ENCODE measurements at places on chromosomes 6 and 20.

GRCh38 chr6:168032005-168032760 lies 34.7 kb downstream of the KIF25 start:
- no peak for DNase-seq

DNA sequence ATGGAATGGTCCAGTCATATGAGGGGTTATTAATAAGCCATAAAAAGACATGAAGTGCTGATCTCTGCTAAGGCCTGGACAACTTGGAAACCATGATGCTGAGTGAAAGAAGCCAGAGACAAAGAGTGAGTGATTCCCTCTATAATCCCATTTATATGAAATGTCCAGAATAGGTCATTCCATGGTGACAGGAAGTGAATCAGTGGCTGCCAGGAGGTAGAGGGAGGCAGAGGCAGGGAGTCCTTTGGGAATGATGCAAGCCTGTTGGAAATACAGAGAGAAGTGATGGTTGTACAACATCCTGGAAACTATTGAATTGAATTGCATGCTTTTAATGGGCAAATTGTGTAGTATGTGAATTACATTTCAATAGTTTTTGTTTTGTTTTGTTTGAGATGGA lies 26.4 kb downstream of the ANKRD60 start:
- no peak for DNase-seq

GRCh38 chr20:1711826-1712601 lies 54.4 kb upstream of the SIRPG start:
- DNase-seq = no peak

GRCh38 chr6:132128424-132128823 lies 177.3 kb upstream of the CCN2 start:
- no peak for DNase-seq

DNA sequence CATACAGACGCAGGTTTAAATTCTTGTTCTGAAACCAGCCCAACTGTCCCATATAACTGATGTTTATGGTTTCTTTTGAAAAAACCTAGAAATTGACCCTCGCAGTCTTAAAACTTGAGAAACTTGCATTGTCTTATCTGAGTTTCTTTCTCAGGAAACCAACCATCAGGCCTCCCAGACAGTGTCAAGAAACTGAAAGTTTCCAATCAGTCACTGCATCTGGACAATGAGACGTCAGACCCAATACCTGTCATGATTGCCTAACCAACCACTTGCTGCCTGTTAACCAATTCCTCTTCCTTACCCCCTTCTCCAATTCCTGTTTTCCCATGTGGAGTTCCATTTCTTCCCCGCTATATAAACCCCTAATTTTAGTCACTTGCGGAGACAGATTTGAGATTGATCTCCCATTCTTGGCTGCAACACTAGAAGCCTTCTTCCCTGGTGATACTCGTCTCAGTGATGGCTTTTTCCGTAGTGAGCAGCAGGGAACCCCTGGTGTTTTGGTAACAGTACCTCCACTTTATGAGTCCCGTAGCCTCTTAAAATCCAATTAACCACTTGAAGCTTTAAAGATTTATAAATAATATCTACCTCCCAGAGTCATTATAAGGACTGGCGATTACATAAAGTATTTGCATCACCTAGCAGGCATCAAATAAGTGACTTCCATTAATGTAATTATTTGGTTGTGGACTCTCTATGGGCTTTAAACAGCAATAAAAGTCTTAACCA lies 49.3 kb downstream of the GPR63 start:
- no peak for DNase-seq

DNA sequence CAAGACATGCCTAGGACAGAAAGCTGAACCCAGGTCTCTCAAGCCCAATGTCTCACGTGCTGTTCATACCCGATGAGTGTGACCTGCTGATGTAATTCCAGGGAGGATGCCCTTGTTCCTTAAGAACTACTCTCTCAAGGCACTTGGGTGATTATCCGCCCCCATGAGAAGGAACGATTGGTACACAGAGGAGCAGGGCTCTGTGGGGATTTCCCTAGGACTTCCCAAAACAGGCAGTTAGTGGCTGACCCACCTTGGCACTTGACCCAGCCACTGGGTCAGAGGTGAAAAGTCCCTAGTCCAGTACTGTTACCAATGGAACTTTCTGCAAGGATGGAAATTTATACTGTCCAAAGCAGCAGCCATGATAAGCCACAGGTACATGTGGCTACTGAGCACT lies 9.2 kb upstream of the BPIFB6 start:
- DNase-seq = no peak

DNA sequence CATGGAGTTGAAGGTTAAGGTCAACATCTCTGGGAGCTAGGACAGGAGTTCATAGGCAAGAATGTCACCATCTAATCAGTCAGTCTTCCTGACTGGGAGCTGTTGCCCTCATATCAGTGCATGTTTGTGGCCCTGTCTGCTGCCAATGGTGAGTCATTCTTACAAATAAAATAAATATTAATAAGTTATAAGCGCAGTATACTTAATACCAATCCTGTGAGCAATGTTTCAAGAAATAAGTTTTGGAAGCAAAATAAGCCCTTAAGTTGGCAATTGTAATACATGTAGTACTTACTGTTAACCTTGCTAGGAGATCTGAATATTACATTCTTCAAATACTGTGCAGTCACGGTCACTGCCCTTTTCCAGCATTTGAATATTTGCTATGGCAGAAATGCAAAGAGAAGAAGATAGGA lies 20.2 kb upstream of the MDGA1 start:
- no peak for DNase-seq

GRCh38 chr6:152372945-152373344 lies 264.2 kb downstream of the SYNE1 start:
- no peak for DNase-seq

- DNase-seq = no peak
Measured at GRCh38 chr6:101853231-101854085, 459.9 kb downstream of the GRIK2 start.

- peak; percentile 32 for DNase-seq
Measured at GRCh38 chr6:16704401-16705045, 56.7 kb downstream of the ATXN1 start.

DNA sequence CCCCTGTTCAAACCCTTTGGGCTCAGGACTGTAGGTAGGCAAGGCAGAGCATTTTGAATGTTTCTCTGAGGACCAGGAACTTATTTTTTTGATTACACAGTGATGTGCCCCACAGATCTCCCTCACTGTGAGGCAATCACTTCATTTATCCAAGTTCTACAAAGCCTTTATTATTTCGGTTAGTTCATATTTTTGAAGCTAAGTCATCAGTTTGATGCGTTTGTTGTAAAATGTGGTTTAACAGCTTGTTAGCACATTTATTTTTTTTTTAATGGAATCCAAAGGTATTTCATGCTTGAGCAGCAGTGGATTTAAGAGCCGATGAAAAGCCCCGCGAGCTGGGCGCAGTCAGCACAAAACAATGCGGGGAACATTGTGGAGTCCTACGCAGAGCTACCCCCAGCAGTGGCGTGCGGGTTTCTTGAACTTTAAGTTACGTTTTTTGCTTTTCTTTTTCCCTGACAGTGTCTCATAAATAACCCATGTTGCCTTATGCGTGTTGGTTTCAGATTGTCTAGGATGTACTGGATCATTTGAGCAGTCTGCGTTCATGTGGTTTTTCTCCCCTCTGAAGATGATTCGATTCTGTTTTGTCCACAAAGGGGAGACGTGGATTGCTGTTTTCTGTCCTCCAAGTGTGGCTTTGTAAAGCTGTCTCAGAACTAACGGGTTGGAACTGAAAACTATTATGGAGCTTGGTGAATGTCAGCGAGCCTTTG lies 233.6 kb upstream of the BMP2 start:
- no peak for DNase-seq

DNA sequence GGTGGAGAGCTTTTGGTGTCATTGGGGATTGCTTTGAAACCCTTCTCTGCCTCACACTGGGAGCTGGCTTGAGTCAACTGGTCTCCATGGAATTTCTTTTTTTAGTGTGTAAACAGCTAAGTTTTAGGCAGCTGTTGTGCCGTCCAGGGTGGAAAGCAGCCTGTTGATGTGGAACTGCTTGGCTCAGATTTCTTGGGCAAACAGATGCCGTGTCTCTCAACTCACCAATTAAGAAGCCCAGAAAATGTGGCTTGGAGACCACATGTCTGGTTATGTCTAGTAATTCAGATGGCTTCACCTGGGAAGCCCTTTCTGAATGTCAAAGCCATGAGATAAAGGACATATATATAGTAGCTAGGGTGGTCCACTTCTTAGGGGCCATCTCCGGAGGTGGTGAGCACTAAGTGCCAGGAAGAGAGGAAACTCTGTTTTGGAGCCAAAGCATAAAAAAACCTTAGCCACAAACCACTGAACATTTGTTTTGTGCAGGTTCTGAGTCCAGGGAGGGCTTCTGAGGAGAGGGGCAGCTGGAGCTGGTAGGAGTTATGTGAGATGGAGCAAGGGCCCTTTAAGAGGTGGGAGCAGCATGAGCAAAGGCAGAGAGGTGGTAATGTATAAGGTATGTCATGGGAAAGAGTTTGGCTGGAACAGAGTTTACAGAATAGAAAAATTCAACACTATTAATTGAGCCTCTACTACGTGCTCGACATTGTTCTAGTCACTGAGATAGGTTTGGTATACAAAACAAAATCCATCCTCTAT lies 31.2 kb downstream of the SRSF3 start:
- DNase-seq = no peak

GRCh38 chr6:20246125-20246524 lies 33.9 kb upstream of the MBOAT1 start:
- no peak for DNase-seq

DNA sequence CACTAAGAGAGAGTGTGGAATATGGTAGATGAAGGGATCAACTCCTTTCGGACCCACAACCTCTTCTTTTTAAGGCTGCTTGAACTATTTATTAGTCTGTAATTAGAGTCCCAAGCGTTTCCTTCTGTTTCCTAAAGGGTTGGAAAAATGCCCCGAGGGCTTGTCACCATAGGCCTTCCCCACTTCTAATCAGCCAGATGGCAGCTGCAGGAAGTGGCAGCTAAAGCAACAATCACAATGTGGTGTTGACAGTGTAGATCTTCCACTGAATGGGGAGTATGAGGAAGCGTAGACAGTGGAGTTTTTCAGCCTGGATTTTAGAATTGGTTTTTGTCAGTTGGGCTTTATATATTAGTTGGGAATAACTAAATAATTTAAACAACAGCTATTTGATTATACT lies 40.6 kb downstream of the SLC35D3 start:
- no peak for DNase-seq

- DNase-seq = no peak
Measured at GRCh38 chr6:64998204-64998603, 708.8 kb downstream of the EYS start.

- no peak for DNase-seq
Measured at GRCh38 chr6:34554291-34555006, 1.7 kb downstream of the SPDEF start.

DNA sequence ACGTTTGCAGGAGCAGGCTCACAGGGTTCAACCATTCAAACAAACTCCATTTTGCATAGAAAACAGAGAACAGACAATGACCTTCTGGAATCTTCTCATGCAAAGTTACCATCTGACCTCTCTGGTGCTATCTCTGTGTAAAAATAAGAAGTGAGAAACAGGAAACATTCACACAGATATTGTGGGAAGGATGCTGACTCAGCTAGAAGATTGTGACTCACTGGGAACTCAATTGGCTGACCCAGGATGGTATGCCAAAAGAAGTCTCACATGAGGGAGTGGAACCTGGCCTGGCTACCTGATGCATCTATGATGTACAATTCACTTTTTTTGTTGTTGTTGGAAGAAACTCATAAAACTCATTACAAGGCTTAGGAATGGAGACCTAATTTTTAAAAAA lies 61.1 kb upstream of the TBX18 start:
- DNase-seq = no peak

DNA sequence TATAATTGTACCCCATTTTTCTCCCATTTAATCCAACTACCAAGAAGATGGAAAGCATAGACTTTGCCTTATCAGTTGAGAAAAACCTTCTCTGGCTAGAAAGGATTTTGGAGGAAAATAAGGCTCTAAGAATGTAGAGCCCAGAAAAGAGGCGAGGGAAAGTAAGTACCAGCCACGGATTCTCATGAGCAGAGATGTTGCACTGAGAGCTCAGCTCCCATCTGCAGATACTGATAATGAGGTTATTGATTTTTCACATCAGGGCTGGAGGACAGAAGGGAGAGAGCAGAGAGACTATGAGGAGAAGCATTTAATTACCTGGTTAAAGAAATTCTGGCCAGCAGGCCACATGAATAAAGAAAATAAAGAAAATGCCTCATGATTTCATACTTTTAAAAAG lies 104.4 kb upstream of the FAM184A start:
- DNase-seq = no peak

- DNase-seq = no peak
Measured at GRCh38 chr6:133542056-133542821, 301.1 kb downstream of the EYA4 start.

DNA sequence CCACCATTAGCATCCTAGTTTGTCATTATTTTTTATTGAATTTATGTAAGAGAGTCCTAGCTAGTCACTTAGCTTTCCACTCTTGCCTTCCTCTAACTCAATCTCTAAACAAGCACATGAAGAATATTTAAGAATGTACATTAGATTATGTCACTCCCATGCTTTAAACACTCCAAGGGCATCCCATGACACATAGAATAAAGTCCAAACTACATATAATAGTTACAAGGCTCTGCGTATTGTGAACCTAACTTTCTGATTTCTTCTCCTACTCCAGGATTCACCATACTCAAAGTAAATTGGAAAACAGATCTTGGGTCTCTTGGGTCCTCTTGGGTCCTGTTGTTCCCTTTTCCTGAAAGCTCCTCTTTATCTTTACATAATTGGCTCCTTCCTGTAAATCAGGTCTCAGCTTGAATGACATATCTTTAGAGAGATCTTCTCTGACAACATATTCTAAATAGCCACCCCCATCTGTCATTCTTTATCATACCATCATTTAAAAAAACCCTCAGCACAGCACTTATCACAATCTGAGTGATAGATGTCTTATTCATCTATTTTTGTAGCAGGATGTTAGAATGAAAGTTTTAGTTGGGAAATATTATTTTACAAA lies 1042.4 kb upstream of the FLRT3 start:
- no peak for DNase-seq

DNA sequence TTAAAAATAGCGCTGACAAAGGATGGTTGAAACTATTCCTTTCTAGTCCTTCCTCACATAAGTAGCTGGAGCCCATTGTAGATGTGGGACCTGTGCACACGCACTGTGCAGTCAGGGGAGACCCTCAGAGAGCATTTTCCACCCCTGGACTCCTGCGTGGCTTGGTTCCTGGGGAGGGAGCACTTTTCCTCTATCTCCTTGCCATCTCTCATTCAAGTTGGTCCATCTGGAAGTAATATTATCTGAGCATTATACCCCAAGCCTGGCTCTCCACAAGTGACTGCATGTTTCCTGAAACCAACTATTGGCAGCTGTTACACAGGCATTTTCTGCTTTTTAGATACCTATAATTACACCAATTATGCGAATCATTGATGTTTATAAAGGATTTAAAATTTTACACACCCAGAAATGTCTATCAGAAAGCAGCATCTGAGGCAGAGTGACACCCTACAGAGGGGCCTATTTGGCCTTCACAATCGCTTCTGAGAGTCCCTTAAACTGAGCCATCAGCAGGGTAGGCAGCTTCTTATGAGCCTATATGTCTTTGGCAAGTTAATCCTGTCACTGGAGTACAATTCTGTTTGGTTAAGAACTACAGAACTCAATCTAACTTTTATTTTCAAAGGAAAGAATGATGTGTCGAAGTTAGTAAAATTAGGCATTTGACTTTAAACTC lies 18.7 kb downstream of the SOX4 start:
- no peak for DNase-seq

GRCh38 chr6:3061501-3061941 lies 6.8 kb upstream of the RIPK1 start:
- no peak for DNase-seq

GRCh38 chr6:106870824-106871717 lies 103.5 kb downstream of the CD24 start:
- DNase-seq = no peak
